ENCODE measurements at places on chromosomes 1 and 21.
A peak's percentile ranks its signal among the peaks of the same experiment; 100 is the strongest.

- no peak for DNase-seq
These were observed 100.4 kb downstream of the MRPL39 start for GRCh38 chr21:25506887-25507286.

- no peak for DNase-seq
These were observed 178.7 kb upstream of the DPYD start for GRCh38 chr1:98099501-98099900.

GRCh38 chr21:19010251-19010650 lies 606.7 kb upstream of the TMPRSS15 start:
- DNase-seq, result no peak

DNA sequence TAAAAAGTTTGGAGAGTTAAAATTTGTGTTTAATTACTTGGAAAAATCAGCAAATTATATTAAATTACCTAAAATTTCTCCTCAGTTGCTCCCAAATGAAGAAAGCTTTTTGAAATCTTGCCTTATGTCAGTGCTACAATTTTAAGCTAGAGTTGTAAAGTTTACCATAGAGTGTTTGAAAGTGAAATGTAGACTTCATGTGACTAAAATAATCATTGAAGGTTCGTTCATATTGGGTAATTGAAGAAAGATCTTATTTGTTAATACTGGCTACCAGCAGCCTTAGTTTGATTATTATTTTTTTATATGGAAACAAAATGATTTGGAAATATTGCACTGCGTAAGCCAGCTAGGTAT lies 4.4 kb downstream of the DYRK1A start:
- no peak for DNase-seq

DNA sequence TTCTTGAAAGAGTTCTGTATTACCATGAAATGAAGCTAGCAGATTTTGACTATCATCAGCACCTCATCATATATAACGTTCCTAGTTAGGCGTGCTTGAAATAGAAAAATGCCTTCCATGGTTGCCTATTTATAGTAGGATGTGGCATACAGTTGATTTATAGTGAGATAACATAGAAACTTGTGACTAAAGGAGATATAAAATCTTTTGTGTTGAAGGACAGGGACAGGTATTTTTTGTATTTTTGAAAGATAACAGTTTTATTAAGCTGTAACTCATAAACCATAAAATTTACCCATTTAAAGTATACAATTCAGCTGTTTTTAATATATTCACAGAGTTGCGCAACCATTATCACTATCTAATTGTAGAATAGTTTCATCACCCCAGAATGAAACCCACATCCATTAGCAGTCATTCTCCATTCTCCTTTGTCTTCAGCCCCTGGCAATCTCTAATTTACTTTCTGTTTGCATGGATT lies 19.3 kb downstream of the SPEN start:
- DNase-seq, result no peak

DNA sequence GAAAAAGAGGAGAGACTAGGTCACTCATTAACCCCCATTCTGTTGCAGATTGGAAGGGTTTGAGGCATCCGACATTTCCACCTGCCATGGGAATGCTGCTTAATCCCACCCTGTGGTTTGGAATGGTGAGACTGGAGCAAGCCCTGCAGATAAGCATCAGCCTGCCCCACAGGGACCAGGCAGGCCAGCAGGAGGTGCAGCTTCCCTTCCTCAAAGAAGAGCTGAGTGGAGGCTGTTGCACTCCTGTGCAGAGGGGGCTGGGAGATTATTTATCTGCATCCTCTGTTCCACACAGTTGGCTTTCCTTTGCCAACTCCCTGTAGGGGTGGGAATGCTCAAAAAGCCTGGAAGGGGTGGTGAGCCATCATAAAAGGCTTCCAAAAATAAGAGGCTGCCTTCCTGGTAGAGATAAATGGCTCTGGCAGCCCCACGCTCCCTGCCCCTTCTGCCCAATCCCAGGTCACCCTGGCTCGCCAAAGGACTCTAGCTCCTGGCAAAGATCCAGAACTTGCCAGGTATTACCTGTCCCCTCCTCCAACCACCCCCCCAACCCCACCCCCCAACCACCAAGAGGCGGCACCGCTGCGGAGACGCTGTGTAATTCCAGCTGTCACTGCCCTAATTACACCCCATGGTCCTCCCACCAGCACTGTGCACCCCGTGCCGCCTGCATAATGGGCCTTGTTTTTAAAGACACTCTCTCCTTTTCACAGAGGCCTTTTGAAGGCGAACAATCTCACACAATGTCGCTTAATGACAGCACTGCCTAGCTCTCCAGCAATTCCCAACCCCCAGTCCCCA lies 83.0 kb upstream of the ZC3H12A start:
- peak; percentile 58 for DNase-seq

GRCh38 chr1:228010921-228011320 lies 4.1 kb downstream of the WNT3A start:
- DNase-seq, result no peak

DNA sequence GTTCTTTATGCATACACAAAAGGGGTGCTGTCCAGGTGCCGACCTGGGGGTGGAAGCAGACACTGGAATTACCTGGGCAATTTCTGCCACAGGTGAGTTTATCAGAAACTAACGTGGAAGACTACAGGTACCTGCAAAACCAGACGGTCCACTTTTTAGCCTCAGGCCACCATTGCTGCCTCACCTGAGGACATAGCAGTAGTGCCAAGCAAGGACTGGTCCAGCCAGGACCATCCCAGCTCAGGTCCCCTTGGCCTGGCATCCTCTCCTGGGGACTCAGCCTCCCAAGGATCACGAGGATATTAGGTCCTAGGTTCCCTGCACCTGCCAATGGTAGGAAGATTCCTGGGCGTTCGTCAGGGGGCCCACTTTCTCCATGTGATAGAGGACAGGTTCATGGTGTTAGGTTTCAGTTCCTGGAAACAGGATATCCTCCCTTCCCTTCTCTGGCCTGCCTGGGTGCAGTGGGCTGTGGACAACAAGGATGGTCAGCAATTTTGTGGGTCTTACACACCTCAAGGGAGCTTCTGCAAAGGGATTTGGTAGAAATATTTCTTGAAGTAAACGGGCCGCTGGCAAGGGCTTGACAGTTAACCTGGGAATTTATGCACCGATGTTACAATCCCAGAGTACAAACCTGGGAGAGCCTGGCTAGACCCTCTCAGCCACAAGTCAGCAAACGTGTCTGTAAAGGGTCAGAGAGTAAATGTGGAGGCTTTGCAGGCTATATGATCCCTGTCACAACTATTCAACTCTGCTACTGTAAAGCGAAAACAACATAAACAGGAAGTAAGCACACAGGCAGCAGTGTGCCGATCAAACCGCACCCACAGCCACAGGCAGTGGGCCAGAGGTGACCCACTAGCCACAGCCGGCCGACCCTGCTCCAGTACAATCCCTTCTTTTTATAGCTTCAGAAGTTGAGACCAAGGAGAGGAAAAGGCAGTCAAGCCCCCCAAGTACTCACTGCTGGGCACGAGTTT lies 71.4 kb upstream of the RAB4A start:
- DNase-seq, result no peak
